Fibroblast of skin of right quadriceps (primary cell): ENCODE measurements at places on chromosomes 13 and 19.
A peak's percentile ranks its signal among the peaks of the same experiment; 100 is the strongest.

GRCh38 chr13:97182111-97182890, 39.8 kb upstream of the MBNL2 start:
- DNase-seq = no peak

GRCh38 chr19:40733149-40733548, 16.2 kb downstream of the ITPKC start:
- DNase-seq = no peak

- DNase-seq = no peak
These were observed 249.9 kb downstream of the COL4A1 start for GRCh38 chr13:110057052-110057451.

DNA sequence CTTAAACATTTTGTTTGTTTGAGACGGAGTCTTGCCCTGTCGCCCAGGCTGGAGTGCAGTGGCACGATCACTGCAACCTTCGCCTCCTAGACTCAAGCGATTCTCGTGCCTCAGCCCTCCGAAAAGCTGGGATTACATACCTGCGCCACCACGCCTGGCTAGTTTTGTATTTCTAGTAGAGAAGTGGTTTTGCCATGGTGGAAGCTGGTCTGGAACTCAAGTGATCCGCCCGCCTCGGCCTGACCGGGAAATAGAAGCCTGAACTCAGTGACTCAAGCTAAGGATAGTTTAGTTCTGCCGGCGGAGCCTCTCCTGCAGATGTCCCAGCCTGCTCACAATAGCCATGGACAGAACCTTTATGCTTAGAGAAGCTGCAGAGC, 53.0 kb upstream of the ZNF254 start:
- DNase-seq = peak; percentile 55

DNA sequence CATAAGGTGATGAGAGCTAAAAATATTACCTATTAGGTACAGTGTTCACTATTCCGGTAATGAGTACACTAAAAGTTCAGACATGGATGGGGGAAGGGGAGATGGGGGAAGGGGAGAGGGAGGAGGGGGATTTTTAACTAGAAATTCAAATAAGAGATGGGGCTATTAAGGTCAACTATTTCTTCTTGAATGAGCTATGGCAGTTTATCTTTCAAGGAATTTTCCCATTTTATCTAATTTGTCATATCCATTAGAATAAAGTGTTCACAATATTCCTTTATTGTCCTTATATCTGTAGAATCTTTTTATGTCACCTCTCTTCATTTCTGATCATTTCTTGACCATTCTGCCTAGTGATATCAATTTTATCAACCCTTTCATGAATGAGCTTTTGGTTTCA, 362.4 kb downstream of the SUCLA2 start:
- no peak for DNase-seq

DNA sequence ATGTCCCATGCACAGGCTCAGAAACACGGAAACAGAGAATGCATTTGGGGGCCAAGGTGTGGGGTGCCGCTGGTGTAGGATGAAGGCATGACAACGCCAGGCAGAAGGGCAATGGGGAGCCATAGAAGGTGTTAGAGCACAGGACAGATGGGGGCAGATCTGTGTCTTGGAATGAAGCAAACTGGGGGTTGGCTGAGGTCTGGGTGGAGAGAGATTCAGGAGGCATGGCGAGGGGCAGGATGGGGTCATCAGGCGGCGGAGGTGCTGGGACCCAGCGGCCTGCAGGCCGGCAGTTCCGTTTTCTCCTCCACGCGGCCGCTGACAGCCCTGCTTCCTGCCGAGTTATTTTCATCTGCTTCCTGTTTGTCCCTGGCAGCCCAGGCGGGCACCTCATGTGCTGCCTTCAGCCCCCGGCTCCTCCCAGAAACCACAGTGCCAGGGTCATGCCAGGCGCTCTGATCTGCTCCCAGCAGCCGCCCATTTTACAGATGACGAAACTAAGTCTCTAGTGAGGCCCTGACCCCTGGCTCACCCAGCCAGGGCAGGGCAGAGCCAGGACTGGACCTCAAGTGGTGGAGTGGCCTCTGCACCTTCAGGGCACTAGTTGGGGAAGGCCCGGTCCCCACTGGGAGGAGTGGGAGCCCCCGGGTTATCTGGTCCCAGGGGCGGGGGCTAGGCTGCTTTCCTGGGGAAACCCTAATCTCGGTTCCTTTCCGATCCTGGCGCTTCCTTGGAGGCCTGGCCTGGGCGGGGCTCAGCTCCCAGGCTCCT, 2.2 kb downstream of the ARHGAP45 start:
- DNase-seq = no peak

DNA sequence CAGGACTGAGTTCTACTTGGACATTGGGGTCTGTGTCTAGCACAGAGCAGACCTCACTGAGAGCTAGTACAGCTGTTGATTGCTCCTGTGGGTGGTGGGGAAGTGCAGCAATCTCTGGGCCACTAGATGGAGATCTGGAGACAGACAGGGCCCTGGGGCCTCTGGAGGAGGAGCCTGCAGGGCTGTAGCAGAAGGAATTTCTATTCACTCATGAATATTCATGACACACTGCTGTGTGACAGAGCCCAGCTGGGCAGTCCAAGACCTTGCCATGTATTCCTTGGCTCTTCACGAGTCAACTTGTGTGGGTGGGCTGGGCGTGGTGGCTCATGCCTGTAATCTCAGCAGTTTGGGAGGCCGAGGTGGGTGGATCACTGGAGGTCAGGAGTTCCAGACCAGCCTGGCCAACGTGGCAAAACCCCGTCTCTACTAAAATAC, 37.5 kb downstream of the SUGP2 start:
- DNase-seq = peak; percentile 68

GRCh38 chr13:111388851-111389500, 68.5 kb downstream of the TEX29 start:
- no peak for DNase-seq

DNA sequence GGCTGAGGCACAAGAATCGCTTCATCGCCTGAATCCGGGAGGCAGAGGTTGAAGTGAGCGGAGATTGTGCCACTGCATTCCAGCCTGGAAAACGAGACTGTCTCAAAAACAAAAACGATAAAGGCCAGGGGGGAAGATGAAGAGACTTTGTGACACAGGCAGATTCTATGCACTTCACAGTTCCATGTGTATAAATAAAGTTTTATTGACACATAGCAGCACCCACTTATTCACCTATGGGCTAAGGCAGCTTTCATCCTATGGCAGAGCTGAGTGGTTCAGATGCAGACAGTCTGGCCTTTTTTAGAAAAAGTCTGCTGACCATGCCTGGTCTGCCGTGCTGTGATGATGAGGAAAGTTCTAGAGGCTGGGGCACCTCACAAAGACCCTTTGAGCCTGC, 5.6 kb downstream of the LMNB2 start:
- DNase-seq = no peak

GRCh38 chr19:47427241-47428176, 8.2 kb upstream of the MEIS3 start:
- peak; percentile 60 for DNase-seq

- DNase-seq = no peak
These were observed 106.3 kb downstream of the FGF9 start for GRCh38 chr13:21777166-21777565.

GRCh38 chr13:80830431-80830830, 489.5 kb upstream of the SPRY2 start:
- DNase-seq = no peak

- DNase-seq = no peak
These were observed 36.5 kb upstream of the TSHZ3 start for GRCh38 chr19:31385744-31386143.

DNA sequence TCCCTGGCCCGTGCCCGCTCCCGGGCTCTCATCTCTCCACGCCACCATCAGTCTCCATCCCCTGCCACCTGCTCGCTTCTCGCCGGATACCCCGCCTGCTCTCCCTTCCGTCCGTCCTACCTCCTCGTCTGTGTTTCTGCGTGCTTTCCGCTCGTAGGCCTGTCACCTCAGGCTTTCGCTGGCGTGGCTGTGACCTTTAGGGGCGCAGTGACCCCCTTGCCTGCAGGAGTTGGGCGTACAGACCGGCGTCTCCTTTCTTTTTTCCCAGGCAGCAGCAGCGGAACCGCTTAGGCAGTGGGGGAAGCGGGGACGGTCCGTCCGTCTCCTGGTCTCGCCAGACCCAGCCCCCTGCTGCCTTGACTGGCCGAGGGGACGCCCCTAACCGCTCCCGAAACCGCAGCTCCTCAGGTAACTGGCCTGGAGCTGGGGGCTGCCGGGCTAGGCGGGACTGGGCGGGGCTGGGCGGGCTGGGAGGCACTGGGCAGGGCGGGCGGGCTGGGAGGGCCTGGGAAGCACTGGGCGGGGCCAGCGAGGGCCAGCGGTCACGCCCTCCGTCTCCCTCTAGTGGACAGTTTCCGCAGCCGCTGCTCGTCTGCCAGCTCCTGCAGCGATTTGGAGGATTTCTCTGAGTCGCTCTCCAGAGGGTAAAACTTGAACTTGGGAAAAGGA, 6.3 kb downstream of the PGLYRP1 start:
- DNase-seq = peak; percentile 66

DNA sequence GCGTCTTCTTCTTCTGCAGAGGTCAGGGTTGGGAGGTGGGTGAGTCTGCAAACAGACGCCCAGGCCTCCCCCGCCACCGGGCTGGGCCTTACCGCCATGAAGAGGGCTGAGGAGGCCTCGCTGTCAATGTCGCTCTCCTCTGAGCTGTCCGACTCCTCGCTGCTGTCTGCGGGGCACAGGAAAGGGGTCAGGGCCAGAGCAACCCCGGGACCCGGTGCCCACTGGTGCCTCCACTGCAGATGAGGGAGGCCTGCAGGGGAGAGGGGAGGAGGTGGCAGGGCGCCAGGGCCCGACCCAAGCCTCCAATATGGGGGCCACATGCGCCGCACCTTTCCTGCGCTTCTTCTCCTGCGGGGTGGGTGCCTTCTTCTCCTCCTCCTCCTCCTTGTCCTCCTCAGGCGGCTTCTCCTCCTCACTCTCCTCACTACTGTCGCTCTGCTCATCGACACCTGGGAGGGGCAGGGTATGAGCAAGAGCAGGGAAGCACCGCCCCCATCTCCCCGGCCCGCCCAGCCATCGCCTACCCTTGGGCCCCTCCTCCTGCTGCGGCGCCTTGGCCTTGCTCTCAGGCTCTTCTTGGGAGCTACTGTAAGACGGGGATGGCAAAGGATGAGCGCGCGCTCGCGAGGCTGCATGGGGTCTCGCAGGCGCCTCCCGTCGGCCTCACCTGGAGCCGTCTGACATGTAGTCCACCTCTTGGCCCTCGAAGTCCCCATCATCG, 5.5 kb upstream of the PSPN start:
- no peak for DNase-seq

DNA sequence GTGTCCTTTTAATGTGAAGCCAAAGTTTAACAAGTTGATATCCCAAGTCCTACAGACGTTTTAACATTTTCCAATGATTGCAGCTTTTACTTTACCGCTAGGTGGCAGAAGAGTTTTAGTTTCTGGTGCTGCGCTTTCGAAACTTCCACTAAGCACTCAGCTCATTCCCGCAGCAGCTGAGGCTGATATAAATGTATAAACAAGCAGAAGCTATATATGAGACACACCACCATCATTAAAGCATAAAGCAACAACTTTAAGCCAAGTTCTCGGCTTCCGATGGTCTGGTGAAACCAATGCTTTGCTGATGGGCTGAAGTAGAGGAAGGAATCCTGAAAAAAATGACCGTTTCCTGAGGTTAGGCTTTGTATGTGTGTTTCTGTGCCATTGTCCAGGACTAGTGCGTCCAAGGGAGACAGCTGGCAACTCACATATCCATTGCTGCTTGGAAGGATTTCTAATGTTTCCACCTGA, 753.9 kb downstream of the OLFM4 start:
- DNase-seq = peak; percentile 37

GRCh38 chr13:66853564-66853963, 376.6 kb downstream of the PCDH9 start:
- DNase-seq = no peak

DNA sequence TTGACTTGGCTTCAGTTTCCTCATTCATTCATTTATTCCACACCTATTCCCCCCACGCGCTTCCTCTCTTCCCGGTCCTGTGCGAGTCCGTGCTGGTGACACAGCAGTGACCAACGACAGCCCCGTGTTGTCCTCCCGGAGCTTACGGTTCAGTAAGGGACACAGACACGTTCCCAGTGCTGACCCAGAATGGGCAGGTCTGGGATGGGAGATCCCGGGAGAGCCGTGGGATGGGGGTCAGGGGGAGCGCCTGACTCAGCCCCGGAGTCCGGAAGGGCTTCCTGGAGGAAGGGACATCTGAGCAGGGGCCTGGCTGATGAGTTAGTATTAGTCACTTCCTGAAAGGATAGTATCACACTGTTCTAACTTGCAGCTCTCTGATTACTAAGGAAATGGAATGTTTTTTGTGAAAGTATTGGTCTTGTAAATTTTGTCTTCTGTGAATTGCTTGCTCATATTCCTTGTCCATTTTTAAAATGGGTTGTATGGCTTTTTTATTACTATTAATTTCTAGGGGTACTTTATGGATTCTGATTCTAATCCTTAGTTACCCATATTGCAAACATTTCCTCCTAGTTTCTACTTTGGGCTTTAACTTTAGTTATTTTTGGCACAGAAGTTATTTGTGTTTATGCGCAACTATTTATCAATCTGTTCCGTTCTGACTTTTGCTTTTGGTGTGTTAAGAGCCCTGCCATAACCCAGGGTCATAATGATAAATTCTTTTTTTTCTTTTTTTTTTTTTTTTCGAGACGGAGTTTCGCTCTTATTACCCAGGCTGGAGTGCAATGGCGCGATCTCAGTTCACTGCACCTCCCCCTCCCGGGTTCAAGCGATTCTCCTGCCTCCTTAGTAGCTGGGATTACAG, 708 bp upstream of the ERCC1 start:
- peak; percentile 94 for DNase-seq

GRCh38 chr19:33231511-33231910, 5.9 kb upstream of the SLC7A10 start:
- DNase-seq = peak; percentile 20

DNA sequence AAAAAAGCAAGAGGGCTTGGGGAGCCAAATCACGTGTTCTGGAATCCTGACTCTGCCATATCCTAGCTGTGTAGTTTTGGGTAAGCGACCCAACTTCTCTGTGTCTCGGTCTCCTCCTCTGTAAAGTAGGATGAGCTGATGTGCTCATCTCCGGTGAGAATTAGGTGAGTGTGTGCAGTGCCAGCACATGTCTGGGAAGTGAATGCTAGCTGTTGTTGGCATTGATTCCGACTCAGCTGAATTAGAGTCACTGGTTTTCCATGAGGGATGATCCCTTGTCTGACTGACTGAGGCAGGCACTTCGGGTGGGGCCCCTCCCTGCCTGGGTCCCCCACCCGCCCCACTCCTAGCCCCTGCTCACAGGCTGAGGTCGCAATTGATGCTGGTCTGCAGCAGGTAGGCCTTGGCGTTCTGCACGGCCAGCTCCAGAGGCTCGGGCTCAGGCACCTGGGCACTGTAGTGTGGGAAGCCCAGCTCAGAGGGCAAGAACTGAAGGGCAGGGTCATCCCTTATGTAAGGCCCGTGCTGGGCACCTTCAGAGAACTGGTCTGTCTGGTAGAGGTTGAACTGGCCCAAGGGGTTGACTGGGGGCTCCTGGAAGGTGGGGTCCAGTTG, 835 bp downstream of the RSPH6A start:
- no peak for DNase-seq

DNA sequence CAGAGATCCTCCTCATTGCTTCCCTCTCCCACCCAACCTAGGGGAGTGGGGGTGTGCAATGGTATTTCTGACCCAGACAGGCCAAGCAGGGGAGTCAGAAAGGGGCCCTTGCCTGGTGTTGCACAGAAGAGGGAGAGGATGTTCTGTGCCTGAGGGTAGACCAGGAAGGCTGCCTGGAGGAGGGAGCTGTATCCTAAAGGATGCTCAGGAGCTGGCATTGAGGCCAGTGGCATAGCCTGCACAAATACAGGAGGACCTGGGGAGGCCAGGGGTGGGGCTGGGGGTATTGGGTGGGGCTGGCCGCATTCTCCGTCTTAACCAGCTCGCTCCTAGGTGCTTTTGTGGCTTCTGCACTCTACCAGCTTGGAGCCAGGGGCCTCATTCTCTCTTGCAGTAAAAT, 4.4 kb downstream of the RNF225 start:
- no peak for DNase-seq
